GM06990 (cell line): ENCODE measurements at places on chromosomes 7 and 10.

DNA sequence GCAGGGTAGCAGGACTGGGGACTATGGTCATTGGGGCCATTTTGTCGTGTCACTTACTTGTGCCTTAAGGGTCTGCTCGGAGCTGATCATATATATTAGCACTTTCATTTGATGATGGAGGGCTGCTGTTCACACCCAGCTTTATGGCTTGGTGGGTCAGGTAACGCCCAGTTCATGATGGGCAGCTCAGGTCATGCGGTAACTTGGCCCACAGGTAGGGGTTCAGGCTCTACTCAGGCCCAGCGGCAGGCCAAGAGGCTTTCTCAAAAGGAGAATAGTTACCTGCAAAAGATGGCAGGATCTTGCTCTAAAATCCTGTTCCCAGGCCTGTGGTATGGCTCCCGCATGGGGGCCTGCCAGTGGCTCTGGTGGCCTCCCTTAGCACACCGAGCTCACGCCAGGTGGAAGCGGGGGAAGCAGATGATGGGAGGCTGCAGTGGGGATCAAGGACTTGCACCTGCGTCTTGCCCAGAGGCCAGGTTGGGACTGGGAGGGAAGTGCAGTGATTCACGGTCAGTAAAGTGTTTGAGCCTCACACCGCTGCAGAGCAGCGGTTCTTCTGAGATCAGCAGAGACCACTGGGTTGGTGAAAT is 109.5 kb downstream of the ADCY1 start:
- DNase-seq = no peak

DNA sequence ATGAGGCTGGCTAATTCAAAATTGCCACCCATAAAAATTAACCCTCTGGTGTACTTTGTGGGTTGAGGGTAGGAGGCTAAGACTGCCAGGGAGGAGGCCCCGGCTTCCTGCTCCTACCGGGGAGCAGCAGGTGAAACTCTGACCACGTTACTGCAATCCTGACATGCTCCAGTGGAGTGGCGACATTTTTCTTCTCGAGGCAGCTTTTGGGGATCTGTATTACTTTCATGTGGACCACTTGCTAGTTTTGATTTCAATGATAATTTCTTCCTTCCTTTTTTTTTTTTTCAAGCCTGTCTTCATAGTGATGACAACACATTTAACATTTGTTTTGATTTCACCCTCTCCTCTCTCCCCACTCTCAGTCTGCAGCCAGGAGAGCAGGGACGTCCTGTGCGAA is 14.6 kb downstream of the GATA3 start:
- no peak for DNase-seq

GRCh38 chr10:31018962-31019361 is 12.7 kb downstream of the ZNF438 start:
- no peak for DNase-seq

DNA sequence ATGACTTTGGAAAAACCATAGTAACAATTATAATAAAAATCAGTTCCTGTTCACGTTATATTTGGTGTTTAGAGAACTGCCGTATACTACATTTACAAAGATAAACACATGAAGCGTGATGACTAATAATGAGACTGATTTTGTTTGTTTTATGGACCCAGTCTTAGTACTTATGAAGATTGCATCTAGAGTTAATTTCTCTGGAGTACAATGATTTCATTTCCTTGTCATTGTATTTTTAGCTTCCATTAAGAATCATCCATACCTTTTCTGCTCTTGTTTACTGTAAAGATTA is 2.9 kb downstream of the RBM20 start:
- no peak for DNase-seq

- no peak for DNase-seq
Observed at GRCh38 chr7:142891490-142892082, 6.0 kb upstream of the TRPV6 start.

DNA sequence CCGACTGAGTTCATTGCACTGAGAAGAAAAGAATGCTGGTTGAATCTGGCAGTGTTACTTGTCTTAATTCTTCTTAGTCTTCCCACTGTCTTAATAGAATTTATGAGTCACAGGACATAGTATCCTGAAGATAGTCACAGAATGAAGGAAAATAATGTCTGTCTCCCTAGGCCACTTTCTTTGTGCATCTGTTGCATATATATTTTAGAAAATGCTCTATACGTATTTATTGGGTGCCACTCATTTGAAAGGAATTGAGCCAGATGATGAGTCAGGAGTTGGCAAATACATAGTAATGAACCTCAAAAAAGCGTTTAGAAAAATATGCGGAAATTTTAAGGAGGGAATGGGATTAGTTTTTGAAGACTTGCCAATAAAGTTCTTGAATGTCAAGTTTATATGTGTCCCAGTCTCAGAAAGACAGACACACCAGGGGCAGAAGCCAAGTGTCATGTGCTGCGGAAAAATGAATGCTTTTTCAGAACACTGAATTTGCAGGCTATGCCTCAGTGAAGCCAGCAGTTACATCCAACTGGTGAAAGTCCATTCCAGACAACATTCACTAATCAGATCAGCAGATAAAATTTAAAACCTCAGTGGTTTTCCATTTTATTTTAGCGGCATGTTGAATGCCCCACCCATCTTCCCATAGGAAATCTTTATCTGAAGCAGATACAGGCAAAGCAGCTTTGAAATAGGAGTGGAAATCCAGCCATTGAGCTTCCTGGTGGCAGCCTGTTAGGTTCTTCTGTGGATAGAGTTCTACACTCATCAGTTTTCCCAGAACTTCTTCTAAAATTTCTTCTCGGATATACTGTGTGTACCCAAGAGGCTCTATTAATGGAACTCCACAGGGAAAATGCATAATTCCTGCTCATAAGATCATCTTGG is 308.4 kb downstream of the BICC1 start:
- DNase-seq = no peak

GRCh38 chr7:129947049-129947448 is 5.7 kb downstream of the UBE2H start:
- no peak for DNase-seq

- DNase-seq = no peak
Observed at GRCh38 chr10:78301891-78302738, 268.5 kb downstream of the RPS24 start.
